Endothelial cell (in vitro differentiated cells): ENCODE measurements at places on chromosomes 6 and 20. TPM values are rescaled to one million over a fixed set of nuclear protein-coding genes. Genes with fewer than 3 reads are reported as not detected.
A peak's percentile ranks its signal among the peaks of the same experiment; 100 is the strongest.

HLA-DOA gene
- total RNA-seq = 7.3 TPM

SMIM13 gene
- 8.7 TPM for total RNA-seq

TMC2 gene
- not detected for total RNA-seq

PGC gene
- total RNA-seq = not detected

POM121L2 gene
- total RNA-seq = 1.3 TPM

DNA sequence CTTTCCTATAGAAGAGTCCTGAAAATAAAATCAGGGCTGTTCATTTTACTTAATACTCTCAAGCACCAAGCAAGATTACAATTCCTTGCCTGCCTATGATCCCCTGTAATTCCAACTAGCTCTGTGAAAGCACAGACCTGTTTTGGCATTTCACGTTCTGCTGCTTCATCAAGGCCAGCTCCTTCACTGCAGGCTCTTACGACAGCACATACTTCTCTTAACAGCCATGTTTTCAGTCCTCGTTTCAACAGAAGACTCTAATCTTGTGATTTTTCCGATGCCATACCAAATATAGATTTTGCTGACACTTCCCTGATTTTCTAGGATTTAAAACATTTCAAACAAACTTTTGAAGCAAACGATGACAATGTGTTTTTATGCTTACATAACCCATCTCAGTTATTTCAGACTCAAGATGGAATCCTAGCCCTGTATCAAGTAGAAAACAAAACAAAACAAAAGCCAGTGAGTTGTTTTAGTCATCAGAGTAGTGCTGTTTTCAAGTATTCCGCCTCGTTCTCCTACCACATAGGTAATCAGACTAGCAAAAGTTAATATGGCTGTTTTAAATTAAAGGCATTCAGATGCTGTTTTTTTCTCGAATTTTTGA lies 616.5 kb upstream of the CITED2 start:
- DNase-seq = no peak
- no peaks in the 10 kb centered on the region for H3K36me3 ChIP-seq
- no peak overlapping the region for H3K4me3 ChIP-seq

DNA sequence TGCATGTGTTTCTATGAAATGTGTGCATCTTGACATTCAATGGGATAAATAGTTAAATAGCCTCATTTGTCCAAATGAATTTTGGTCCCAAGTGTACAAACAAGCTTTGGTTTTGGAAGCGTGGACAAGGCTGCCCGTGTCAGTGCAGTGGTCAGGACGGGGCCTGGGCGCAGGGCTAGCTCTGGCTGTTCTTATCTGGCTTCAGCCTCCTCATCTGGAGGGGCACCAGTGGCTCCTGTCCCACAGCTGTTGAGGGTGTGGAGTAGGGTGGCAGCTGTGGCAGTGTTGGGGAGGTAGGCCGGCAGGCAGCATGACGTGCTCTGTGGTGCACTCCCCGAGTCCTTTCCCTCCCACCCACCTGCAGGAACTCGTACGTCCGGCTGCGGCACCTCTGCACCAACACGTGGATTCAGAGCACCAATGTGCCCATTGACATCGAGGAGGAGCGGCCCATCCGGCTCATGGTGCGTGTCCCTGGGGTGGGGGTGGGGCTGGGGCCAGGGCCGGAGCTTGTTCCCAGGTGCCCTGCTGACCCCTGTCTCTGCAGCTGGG lies 43.5 kb downstream of the ITPR3 start:
- peaks cover 46% of the 10 kb centered on the region for H3K36me3 ChIP-seq
- no peaks in the 10 kb centered on the region for H3K4me1 ChIP-seq
- H3K27ac ChIP-seq = no peak overlapping the region
- peaks cover 19% of the 10 kb centered on the region for H3K27me3 ChIP-seq
- peak overlapping the region; percentile 31 for H3K4me3 ChIP-seq
- no peak for DNase-seq

DNA sequence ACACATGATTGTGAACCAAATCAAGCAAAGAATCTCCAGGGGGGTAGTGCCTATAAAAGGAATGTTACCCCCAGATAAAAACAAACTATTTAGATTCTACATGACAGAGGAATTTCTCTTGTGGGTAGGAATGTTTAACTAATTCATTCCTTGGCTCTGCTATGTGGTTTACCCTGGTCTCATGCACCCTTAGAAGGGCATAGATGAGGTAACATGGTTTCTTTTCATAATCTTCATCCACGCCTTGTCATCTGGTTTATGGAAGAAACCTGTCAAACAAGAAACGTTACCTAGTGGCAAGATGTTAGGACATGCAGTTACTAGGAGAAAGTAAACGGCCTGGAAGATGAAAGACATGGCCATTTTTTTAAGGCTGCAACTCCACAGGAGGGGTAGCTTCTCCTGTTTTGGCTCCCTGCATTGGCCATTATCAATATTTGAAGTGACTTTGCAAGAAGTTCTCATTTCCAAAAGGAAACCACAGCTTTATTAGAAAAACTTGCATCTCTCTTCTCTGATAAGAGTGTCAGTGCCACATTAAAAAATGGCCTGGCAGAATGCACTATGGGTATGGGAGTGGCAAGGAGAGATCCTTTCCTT lies 45.5 kb downstream of the STX11 start:
- H3K4me3 ChIP-seq = no peak overlapping the region
- no peak for DNase-seq
- H3K4me1 ChIP-seq = no peaks in the 10 kb centered on the region
- no peak overlapping the region for H3K27ac ChIP-seq
- H3K27me3 ChIP-seq = peaks cover 3% of the 10 kb centered on the region

DNA sequence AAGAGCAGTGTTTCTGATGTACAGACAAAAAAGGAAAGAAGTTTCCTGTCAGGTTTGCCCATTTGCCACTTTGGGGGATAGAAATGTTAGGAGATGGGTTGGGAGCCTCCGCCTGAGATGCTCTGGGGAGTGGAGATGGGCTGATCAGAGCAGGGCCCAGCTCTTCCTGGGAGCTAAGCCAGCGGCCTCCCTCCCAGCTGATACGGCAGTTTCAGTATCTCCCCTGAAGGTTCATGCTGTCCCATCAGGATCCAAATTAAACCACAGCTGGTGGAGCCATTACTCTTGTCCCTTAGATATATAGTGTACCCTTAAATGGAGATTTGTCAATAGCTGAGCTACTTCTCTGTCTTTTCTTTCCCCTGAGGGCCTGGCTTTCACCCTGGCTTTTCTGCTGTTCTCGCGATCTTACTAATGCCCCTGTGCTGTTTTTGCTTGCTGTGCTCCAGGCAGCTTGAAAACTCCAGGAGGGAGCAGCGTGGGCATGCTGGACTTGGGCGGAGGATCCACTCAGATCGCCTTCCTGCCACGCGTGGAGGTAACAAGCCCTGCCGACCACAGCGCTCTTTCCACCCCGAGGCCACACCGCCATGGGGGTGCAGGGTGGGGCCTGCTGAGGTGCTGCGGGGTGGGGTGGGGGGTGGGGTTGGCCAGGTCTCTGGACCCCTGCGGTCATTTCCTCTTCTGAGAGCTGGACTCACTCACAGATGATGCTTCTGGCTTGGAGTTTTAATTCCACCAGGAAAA lies 20.9 kb downstream of the ENTPD6 start:
- DNase-seq = no peak
- H3K4me1 ChIP-seq = peaks cover 2% of the 10 kb centered on the region
- peaks cover 12% of the 10 kb centered on the region for H3K36me3 ChIP-seq
- H3K27ac ChIP-seq = no peak overlapping the region
- H3K4me3 ChIP-seq = no peak overlapping the region

DNA sequence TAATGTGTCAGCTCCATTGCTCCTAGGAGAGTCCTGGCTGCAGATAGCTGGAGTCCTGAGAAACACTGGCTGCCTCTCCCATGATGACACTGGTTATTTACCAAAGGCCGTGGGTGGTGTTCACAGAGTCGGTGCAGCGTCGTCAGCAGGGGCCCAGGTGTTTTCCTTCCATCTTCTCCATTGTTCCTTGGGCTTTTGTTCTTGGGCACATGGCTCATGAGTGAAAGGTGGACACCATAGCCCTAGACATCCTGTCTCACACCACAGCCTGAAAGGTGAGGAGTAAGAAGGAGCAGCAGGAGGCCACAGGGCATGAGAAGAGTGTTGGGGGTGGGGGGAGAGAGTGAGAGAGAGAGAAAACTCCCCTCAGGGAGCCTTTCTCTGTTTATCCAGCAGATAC lies 9.1 kb downstream of the CST5 start:
- H3K27me3 ChIP-seq = no peaks in the 10 kb centered on the region
- H3K4me1 ChIP-seq = peaks cover 9% of the 10 kb centered on the region
- H3K36me3 ChIP-seq = no peaks in the 10 kb centered on the region

DNA sequence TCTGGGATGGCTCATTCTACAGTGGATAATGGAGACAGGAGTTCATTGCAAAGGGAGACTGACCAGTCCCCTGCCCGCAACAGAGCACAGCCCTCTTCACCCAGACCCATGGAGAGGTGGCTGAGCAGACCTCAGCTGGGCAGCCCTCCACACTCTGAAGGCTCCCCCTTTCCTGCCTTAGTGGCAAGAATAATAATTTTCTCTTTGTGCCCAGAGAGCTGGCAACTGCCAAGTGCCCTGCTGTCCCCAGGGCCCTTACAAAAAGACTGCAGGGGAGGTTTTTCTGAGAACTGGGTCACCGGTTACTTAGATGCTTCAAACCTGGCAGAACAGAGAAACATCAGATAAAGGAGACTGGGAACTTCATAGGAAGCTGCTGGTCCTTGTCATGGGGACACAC lies 35.4 kb upstream of the ZNFX1 start:
- H3K27ac ChIP-seq = no peak overlapping the region
- no peak for DNase-seq
- no peaks in the 10 kb centered on the region for H3K36me3 ChIP-seq
- H3K27me3 ChIP-seq = peaks cover 2% of the 10 kb centered on the region
- H3K4me1 ChIP-seq = no peaks in the 10 kb centered on the region
- H3K4me3 ChIP-seq = no peak overlapping the region

GRCh38 chr20:33846291-33846935 lies 35.3 kb downstream of the CHMP4B start:
- H3K27ac ChIP-seq = peak overlapping the region; percentile 62
- peaks cover 17% of the 10 kb centered on the region for H3K36me3 ChIP-seq
- H3K4me3 ChIP-seq = peak overlapping the region; percentile 12
- H3K27me3 ChIP-seq = peaks cover 2% of the 10 kb centered on the region
- H3K4me1 ChIP-seq = peaks cover 54% of the 10 kb centered on the region
- DNase-seq = no peak

DNA sequence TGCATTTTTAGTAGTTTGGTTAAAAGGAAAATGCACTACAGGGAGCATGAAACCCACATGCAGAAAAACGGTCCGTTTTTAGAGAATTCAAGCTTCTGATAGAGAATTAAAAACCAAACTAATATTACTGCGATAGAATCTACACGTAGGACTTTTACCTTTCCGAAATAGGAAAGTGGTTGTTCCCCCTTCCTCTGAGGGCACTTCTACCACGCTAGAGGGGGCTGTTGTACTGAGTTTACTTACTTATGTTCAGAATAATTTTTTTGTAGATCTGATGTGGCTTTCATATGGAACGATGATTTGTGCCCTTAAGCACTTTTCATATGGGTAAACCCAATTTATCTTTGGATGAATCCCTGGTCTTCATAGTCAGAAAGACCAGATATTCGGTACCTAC lies 264.3 kb upstream of the PLN start:
- peaks cover 5% of the 10 kb centered on the region for H3K4me1 ChIP-seq
- peak; percentile 44 for DNase-seq
- no peaks in the 10 kb centered on the region for H3K36me3 ChIP-seq
- H3K4me3 ChIP-seq = no peak overlapping the region

DNA sequence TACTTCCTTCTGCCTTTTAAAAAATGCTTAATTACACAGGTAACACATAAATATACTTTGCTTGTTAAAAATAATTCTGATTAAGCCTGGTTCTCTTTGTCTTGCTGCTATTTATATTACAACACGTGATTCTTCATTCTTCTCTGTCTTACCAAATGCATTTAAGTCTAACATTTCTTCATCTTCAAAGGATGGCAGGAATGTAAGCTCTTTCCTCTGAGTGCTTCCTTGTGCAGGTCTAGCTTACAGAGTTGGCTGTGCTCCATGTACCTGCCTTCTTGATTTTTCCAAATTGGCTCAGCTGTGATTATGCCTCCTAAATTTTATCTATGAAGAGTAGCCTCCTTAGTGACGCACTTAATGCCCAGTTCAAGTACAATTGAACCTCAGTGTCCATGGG lies 44.4 kb downstream of the RNF144B start:
- peaks cover 10% of the 10 kb centered on the region for H3K36me3 ChIP-seq
- peaks cover 15% of the 10 kb centered on the region for H3K4me1 ChIP-seq
- no peak overlapping the region for H3K4me3 ChIP-seq
- no peaks in the 10 kb centered on the region for H3K27me3 ChIP-seq
- DNase-seq = no peak
